ENCODE measurements at places on chromosomes 2 and 18.

DNA sequence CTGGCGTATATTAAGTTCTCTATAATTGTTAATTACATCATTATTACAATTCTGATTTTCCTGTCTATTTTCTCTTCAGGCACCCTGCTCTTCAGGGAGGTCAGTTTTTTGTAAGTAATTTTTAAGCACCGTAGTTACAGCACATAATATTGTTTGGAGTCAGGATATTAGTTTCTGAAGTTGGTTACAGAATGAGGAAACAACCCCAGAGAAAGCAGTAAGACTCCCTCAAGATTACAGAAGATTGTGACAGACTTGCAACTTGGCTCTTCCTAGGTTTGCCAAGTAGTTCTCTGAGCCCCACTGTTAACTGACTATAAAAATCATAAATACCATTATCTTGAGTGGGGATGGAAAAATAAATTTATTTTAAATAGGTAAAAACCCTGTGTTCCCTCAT is 921 bp downstream of the RPE start:
- DNase-seq, result no peak

DNA sequence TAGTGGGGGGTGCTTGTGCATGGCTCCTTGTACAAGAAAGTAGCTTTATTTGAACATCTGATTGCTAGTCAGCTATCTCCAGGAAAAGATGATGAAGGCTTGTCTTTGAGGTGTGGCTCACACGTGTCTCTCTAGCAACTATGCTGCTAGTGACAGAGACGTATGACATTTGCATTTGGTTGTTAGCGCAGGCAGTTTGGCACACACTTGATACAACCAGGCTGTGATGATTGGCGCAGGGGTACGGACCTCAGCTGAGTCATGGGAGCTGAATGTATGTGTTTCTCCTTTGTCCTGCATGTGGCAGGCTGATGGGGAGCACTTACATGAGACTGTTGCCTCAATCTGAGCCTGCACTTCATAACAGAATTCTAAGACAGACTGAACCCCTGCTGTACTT is 29.6 kb downstream of the PTCD3 start:
- DNase-seq, result no peak

DNA sequence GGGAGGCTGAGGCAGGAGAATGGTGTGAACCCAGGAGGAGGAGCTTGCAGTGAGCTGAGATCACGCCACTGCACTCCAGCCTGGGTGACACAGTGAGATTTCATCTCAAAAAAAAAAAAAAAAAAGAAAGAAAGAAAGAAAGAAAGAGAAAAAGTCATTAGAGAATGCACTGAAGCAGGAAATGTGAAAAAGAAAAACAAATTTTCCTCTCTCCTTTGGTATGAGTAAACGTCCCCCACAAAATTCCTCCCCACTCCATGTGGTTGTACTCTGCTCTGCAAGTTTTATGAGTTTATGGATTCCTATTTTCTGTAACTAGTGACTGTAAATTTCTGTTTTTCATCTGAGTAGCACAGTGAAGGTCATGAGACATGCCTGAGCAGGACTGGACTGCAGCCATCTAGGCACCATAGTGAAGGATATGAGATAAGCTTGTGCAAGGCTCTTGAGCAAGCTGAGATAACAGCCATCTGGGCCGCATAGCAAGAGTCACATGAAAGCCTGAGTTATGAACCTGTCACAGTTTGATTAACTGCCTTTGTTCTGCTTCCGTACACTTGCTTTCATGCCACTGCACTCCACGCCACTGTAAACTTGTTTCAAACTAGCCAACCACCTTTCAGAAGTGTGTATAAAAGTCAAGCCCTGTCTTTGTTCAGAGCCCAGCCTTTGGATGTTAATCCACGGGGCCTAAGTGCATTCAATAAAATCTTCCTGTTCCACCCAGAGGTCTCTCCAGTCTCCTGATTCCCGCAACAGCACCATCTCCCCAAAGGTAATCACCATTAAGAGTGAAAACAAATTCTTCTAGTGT is 50.2 kb downstream of the SKA1 start:
- peak; percentile 42 for DNase-seq

DNA sequence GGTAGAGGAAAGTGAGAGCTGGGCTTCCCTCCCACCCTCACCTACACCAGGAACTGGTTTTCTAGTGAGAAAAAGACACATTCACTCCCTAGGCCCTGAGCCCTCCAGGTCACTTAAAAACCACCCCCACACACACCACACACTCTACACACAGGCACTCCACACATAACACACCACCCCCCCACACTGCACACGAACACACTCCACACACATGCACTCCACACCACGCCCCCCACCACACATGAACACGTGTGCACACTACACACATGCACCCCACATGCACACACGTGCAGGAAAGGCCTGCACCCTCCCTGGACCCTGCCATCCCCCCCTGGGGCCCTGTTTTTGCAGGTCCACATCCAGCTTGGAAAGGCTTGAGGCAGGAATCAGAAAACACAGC is 67.6 kb downstream of the RALBP1 start:
- no peak for DNase-seq

DNA sequence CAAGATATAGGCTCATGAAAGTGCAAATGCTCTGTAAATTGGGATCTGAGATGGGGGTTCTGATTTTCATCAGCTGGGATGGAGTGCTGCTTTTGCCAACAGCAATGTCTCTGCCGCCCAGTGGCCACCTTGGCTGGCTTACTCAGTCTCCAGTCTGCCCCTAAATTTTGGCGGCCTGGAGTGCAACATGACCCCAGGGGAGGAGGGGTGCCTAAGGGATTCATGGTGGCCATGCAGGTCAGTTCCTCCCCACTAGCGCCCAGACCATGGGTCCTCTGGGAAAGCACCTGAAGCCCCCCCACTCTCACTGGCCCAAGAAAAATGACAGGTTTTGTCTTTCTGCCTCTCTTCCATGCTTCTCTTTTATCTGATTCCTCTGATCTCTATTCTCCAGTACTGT is 45.0 kb downstream of the SLC4A3 start:
- no peak for DNase-seq

- DNase-seq, result no peak
These were observed 119.2 kb downstream of the MYCN start for GRCh38 chr2:16059393-16060016.

- DNase-seq, result no peak
These were observed 26.1 kb upstream of the ALKAL2 start for GRCh38 chr2:313991-314390.

- DNase-seq, result no peak
These were observed 85.3 kb upstream of the TWSG1 start for GRCh38 chr18:9249254-9249653.

- no peak for DNase-seq
These were observed 59.7 kb downstream of the DDX1 start for GRCh38 chr2:15651367-15651727.

GRCh38 chr2:67674668-67675067 is 277.5 kb downstream of the ETAA1 start:
- DNase-seq, result no peak

DNA sequence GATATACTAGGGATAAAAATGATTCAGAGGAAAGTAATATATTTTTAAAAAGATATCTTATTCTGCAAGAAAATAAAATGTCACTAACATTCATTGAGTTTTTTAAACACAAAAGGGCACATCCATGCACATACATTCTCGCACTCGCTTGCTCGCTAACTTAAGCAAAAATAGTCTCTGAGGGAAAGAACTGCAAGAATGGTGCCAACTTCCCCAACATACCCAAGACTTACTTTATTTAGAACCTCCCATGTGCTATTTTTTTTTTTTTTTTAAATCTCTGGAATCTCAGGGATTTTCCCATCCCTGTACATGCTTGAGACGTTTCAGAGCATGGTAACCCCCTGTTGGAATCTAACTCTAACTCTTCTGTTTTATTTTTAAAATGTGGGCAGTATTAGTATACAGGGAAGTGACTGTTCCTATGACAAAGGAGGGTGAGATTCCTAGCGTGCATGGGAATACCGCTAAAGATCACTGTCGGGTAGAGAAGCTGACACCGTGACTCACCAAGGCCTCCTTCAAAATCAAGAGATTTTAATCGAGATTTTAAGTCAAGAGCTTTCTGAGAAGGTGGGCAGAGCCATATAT is 187.9 kb upstream of the ZEB2 start:
- DNase-seq, result no peak

GRCh38 chr2:114642166-114642770 is 199.8 kb downstream of the DPP10 start:
- DNase-seq, result no peak

DNA sequence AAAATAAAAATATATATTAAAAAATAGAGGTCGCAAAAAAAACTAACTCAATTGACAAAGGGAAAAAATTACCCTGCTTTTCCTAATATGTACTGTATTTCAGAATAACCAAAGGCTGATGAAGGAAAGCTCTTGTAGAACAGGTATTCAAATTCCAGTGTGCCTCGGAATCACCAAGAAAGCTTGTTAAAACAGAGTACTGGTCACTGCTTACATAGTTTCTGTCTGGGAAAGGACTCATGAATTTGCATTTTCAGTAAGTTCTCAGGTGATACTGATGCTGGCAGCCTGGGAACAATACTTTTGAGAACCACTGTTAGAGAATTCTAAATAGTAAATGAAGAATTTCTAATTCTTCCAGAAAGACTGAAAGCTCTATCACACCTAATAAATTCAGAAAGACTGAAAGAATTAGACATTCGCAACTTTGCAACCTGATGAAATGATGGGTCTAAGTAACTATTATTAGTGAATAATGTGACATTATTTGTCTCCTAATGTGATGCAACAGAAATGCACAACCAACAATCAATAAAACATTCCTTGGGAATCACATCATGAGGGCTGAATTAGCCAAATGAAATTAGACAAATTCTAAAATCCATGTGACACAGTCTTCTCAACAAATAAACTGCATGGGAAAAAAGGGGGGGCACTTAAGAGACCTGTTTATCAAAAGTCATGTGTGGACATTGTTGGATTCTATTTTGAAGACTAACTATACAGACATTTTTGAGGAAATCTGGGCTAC is 21.9 kb downstream of the RPRD1A start:
- DNase-seq, result peak; percentile 10

DNA sequence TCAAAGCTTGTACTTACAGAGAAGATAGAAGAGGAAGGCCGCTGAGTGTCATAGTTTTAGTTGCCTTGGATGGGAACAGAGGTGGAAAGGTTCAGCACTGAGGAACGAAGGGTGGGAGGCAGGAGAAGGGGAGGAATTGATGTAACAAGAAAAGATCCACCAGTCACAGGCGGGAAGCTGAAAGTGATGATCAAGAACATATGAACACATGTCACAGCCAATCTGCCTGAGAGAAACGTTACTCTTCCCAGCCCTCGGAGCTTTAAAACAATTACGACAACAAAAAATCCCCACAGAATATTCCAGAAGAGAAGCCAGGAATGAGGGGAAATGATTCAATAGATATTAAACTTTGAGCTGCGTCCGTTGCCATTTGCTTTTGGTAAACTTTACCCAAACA is 87.1 kb downstream of the TSHZ1 start:
- DNase-seq, result peak; percentile 55

GRCh38 chr2:183490914-183491313 is 366.7 kb downstream of the NUP35 start:
- peak; percentile 60 for DNase-seq

DNA sequence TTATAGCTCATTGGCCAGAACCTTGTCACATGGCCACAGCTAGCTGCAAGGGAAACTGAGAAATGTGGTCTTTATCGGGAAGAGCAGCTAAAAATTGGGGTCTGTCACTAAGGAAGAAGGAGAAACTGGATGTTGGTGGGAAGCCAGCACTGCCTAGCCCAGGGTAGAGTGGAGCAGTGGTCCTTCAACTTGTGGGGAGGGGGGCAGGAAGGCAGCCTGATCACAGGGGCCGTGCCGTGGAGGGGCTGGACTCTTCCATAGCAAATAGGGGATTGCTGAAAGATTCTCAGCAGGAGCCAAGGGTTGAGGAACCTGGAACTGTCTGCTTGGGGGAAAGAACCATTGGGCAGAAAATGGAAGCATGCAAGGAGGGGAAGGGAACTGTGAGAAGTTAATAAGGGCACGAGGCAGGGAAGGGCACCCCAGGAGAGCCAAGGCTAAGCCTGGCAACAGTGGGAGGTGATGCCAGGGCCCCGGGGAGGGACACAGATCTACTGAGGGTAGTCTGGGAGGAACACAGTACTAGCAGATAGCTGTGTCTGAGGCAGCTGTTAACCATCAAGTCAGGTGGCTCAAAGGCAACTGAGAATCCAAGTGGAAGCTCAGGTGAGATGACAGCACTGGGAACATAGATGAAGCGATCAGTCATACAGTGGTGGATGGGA is 5.9 kb upstream of the NEURL3 start:
- DNase-seq, result no peak

DNA sequence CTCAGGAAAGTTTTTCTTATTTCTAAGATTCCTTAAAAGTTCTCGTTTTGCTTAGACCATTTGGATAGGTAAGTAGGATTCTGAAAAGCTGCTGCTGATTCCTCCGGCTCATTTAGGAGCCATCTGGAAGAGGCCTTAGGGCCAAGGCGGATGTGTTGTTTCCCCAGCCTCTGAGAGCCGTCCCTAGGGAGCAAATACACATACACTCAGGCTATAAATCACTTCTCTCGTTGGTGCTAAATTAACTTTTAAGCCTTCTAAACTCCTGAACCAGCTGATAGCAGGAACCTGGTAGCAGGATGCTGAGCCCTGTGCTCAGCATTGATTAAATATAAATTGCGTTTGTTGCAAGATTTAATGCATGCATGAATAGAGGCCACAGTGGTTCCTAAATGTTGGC is 109.8 kb downstream of the ADCYAP1 start:
- peak; percentile 64 for DNase-seq

DNA sequence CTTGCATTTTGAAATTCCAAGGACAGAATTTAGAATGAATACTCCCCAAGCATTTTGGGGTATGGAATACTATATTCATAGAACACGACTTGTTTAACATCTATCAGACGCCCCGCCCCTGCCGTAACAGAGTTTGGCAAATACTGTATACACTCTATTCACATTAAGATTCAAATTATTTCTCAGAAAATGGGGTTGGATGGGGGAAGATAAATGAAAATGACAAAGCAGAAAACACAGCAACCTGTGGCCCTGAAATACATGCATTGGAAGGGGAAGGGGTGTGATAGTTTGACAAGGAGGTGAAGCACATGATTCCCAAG is 634.6 kb upstream of the SLC39A10 start:
- no peak for DNase-seq

DNA sequence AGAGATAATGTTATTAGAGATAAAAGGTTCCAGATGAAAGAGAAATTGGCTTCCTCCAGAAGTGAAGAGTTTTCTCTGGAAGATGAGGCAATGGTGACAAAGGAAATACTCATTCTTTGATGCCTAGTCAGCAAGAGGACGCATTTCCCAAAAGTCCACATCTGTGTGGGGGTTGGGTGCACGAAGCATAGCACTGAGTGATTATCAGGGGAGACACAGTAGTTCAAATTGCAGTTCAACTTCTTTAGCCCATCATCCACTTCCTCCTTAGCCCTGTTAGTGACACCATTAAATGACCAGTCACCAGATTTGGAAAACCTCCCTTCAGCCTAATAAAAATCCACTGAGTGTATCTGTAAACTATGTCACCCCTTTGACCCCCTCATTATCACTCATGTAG is 80.9 kb upstream of the PHLPP1 start:
- DNase-seq, result peak; percentile 78

DNA sequence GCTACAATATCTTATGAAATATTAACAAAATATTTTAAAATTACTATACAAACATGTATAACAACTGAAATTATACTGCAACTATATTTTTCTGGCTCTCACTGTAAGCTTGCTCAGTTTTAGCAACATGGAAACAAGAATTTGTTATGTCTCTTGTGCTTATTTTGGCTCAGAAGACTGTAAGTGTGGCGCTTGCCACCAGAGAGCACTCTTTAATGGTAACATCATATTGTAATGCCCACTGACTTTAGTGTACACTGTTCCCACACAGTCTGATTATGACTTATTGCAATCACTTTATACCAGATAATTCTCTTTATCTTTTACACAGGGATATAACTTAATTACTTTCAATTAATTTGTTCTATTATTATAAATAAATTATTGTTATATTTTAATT is 1500.6 kb upstream of the TMEFF2 start:
- peak; percentile 67 for DNase-seq

Measured in fibroblast of mammary gland (primary cell).